ENCODE measurements at places on chromosomes 6 and 20.
A peak's percentile ranks its signal among the peaks of the same experiment; 100 is the strongest.

DNA sequence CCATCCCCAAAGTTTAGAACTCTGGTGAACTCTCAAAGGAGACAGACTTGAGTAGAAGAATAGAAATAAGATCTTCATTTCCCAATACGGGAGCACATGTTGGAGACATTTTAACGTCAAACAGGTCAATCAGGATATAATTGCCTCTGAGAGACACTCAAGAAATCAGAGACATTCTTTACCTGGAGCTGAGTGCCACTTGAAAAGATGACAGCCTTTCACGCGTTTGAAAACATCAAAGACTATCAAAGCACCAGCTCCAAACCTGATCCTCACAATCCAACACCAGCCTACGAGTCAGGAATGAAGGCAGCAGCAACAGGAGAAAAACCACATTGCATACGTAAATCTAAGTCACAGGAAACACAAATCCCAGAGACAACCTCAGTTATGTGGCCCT, 571.5 kb upstream of the CDH4 start:
- no peak for DNase-seq

DNA sequence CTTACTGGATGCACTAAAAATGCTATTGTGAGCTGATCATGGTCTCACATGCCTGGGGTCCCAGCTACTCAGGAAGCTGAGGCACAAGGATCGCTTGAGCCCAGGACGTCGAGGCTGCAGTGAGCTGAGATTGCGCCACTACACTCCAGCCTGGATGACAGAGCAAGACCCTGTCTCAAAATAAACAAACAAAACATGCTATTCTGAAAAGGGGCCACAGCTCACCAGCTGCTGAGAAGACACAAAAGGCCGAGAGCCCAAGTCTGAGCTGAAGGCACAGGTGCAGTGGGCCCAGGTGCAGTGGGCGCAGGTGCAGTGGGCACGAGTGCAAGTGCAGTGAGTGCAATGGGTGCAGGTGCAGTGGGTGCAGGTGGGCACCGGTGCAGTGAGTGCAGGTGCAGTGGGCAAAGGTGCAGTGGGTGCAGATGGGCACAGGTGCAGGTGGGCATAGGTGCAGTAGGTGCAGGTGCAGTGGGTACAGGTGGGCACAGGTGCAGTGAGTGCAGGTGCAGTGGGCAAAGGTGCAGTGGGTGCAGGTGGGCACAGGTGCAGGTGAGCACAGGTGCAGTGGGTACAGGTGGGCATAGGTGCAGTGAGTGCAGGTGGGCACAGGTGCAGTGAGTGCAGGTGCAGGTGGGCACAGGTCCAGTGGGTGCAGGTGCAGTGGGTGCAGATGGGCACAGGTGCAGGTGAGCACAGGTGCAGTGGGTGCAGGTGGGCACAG, 16.0 kb downstream of the ZBTB46 start:
- DNase-seq = no peak

GRCh38 chr6:401239-401993, 9.9 kb downstream of the IRF4 start:
- no peak for DNase-seq

GRCh38 chr6:30219244-30219643, 6.0 kb upstream of the TRIM26 start:
- peak; percentile 69 for DNase-seq

DNA sequence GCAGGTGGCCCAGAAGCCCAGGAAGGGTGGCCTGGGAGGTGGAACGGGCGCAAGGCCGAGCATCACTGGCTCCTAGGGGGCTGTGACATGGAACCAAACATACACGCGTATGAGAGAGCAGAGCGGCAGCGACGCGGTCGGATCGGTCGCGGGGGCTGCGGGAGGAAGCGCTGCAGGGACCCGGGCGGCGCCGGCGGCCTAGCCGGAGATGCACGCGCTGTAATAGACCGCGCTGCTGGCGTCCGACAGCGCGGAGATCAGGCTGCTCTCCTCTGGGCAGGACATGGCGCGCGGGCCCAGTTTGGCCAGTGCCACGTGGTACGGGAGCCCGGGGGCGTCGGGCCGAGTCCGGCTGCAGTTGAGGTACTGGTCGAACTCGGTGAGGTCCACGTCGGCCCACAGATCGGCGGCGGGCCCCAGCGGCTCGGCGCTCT, 1.5 kb downstream of the SOX18 start:
- DNase-seq = no peak

GRCh38 chr6:106974999-106975737, 639 bp upstream of the CD24 start:
- DNase-seq = no peak

GRCh38 chr6:149754548-149754947, 5.0 kb downstream of the PCMT1 start:
- no peak for DNase-seq
